GM10248 (cell line): ENCODE measurements at places on chromosomes 3 and 15.
A peak's percentile ranks its signal among the peaks of the same experiment; 100 is the strongest.

DNA sequence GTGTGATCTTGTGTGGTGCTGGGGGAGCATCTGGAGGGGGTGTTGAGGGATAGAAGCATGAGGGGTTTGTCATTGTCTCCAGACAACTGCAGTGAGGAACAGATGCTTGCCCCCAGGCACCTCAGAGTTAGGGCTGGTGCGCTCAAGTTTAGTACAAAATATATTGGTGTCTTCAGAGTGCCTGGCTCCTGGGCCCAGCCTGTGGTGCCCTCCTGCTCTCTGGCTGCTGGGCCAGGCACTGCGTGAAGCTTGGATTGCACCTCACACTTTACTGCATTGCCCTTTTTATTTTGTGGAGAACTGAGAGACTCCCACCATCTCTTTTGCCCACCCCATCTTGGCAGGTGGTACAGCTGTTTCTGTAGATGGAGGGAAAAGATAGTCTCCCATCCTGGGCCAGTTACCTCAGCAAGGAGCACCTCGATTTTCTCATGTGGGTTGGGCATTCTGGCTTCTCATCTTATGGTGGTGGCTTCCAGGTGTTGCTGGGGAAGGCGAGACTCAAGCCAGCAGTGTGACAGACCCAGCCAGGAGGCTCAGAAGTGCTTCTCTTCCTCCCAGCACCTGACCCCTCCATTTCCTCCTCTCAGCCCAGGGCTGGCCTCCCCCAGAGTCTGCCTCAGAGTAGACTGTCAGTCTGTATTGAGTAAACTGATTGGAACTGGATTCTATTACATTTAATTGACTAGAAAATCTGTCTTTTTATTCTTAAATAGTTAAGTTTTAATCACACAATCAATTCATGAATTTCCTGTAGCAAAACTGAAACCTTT, 140.5 kb downstream of the DNAJB8 start:
- DNase-seq = no peak

DNA sequence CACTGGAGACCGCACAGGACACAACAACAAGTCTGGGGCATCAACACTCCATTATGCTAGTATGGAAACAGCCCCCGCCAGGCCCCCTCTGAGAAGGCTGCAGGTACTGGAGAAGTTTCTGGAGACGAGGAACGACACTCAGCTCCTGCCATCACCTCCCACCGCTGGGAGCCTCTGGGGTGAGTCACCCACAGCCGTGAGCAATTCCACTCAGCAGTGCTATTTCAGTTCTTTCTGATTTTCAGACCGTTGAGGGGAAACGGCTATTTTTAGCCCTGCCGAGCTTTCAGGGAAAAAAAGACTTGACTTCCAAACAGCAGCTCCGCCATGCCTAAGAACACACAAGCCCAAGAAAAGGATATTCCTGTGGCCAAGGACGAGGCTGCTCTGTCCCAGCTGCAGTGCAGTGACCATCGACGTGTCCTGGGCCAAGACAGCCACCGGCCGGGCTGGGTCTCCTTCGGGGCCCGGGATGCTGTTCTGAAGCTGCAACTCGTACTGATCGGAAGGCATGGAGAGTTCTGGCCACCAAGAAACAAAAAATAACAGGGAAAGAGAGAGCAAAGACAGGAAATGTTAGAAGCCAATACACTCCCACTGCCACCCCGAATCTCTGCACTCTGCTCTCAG, 40.8 kb downstream of the NUP210 start:
- no peak for DNase-seq

- DNase-seq = no peak
Measured at GRCh38 chr3:142086581-142087090, 62.7 kb downstream of the TFDP2 start.

- DNase-seq = no peak
Measured at GRCh38 chr3:149638228-149639092, 19.4 kb downstream of the WWTR1 start.

- no peak for DNase-seq
Measured at GRCh38 chr15:87687523-87687870, 569.0 kb downstream of the NTRK3 start.

DNA sequence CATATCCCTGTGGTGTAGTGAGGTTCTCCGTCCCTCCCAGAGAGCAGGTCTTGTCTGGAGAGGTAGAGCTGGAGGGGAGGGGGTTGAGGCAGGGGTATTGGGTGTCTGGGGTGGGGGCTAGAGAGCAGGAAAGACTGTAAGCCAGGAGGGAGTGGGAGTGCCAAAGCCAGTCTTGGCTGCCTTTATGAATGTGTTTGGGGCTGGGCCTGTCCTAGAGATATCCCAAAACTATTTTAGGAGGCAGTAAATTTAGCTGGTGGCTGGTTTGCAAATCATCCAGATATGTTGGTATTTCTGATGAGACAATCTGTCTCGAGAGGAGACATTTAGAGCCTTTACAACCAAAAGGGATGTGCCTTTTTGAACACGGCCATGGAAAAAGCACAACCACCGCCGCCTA, 166.6 kb downstream of the TLE3 start:
- no peak for DNase-seq

- no peak for DNase-seq
Measured at GRCh38 chr3:54042259-54042823, 80.0 kb upstream of the CACNA2D3 start.

- no peak for DNase-seq
Measured at GRCh38 chr3:172550347-172550943, 27.2 kb upstream of the TNFSF10 start.

- no peak for DNase-seq
Measured at GRCh38 chr15:96629511-96629910, 299.0 kb downstream of the NR2F2 start.

GRCh38 chr15:79311901-79312553, 1.1 kb downstream of the TMED3 start:
- peak; percentile 26 for DNase-seq

DNA sequence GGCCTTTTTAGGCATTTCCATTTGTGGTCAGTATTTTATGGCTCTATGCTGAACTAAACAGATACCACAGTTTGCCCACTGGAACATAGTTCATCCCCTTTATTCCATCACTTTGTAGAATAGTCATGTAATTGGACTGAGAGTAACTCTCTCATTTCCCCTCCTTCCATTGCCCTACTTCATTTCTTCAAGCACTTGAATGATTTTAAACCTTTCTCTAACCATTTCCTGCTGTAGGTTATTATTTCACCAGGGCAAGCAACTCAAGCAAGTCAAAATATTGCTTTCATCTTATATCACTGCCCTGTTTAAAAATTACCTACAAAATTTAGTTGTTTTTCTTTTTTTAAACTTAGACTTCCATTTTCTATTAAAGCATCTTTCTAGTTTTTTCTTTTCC, 177.0 kb downstream of the RAP2B start:
- DNase-seq = no peak

DNA sequence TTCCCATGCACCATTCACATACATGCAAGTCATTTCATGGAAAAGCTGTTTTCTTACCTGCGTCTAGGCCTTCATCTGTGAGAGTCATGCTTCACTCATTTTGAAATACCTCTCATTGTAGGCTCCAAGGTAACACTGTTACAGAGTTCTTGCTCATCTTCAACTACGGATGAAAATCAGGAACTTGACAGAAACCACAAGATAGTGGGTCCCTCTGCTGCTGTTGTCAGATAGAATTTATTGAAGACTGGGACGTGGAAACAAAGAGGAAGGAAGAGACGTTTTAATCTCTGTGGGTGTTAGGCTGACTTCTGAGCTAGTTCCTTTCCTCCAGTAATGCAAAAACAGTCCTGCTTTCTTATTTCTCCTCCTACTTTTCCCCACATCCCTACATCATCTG, at the start of gene P2RY14:
Gene P2RY14, minus strand, starts transcription at position 313 of the 400 bp plus-strand sequence. CDS start 64,226 bp downstream, outside the sequence.
- no peak for DNase-seq

DNA sequence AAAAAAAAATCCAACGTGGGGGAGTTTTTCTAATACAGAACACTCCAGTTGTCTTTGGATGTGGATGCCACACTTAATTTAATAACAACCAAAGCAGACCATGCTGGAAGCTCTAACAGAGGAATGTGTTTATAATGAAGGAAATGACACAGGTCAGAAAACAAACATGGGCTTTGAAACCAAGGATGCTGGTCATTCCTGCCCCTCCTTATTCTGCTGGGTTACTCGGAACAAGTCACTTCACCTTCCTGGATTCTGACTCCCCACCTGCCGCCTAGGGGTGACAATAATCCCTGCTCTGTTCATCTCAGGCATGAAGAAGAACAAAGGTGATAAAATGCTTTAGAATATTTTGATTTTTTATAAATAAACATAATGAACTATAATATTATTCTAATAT, 240.9 kb upstream of the ADAMTS9 start:
- DNase-seq = no peak

DNA sequence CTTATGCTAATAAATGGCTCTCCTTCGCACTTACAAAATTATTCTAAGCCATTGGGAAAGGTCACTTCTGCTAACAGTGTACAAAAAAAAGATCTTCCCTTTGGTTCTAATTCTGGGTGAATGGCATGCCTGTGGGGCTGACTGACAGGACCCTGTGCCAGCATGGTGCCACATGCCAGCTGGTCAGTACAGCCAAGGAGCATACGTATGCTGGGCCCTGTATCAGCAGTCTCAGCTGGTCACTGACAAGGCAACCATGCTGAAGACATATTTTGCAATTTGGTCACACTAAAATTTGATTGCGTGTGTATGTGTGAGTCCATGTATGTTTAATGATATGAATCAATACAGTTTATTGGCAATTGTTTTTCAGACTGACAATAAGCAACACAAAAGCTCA, 246.1 kb downstream of the TBL1XR1 start:
- DNase-seq = no peak

GRCh38 chr15:54884312-54884711, 312.4 kb downstream of the RSL24D1 start:
- no peak for DNase-seq

- no peak for DNase-seq
Measured at GRCh38 chr15:80597076-80597475, 98.0 kb upstream of the ABHD17C start.

GRCh38 chr3:65678516-65678915, 360.2 kb downstream of the MAGI1 start:
- DNase-seq = no peak

- no peak for DNase-seq
Measured at GRCh38 chr3:24917908-24918307, 423.3 kb upstream of the THRB start.

DNA sequence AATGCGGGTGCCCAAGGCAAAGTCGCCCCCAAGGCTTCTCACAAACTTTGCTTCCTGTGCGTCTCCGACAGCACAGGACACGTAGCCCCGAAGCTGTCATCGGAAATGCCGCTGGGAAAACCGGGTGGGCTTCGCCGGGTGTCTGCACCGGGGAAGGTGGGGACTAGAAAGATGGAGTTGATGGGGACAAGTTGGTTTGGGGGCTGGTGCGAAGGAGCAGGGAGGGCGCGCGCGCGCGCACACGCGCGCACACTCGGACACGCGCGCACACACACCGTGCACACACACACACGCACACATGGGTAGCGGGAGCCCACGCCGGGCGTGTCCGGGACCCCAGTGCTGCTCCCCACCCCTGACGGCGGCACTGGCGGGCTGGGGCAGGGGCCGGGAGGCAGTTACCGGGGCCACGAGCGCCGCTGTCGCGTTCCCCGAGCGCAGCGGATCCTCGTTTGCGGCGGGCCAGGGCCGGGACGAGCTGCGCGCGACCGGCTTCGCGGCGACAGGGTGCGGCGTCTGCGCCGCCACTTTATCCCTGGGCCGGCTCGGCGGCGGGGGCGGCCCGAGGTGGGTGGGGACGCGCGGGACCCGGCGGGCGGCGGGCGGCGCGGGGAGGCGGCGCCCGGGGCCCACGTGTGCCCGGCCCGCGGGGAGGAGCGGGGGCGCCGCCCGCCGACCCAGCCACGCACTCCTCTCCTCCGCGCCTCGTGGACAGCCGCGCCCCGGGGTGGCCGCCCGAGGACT, 539 bp upstream of the MGLL start:
- peak; percentile 62 for DNase-seq

DNA sequence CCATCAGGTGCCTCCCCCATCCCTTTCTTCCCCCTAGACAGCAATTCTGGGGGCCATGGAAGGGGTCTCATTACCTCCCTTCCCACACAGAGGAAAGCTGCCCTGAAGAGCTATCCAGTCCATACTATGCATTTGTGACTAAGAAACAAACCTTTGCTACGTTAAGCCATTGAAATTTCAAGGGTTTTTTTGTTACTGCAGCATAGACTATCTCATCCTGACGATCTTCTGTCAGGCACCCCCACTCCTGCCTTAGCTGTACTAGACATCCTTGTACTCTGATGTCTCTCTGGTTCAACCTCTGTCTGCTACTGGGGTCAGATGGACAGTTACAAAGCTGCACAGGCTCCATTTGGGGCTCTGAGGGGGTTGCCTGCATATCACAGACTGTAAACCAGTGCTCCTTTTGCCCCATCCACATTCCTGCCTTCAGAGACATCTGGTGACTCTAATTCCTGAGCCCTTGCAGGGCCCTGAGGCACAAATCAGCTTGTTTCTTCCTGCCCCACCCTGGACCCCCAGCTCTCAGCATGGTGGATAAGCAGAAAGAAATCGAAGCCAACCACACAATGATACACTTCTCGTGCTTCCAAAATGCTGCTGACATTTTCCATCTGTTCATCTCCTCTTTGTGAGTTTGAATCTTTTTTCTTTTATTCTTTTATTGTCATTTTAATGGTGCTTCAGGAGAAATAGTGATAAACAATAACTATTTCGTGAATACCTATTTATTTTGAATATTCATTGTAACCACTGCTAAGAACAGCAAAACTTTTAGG, 21.6 kb upstream of the NSMCE3 start:
- DNase-seq = no peak

DNA sequence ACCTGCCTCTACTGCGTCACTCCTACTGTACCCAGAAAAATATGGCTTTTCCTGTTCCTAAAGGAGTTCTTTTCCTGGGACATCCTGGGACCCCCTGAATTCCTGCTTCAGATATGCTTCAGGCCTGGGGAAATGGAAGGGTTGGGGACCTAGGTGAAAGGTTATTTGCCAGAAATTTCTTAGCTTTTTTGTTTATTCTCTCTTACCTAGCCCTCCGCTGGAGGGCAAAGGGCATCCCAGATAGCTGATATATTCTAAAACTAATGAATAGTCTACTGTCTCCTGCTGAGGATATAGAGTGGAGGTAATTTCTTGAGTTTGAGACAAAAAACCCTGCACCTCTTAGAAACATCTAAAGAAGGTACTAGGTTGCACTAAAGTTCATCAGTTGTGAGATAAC, 3.6 kb upstream of the ZNF148 start:
- DNase-seq = no peak
